Left lung (tissue), 14 donors: ENCODE measurements at places on chromosomes 3 and 15. TPM values are rescaled to one million over a fixed set of nuclear protein-coding genes. Genes with fewer than 3 reads are reported as not detected.

DNA sequence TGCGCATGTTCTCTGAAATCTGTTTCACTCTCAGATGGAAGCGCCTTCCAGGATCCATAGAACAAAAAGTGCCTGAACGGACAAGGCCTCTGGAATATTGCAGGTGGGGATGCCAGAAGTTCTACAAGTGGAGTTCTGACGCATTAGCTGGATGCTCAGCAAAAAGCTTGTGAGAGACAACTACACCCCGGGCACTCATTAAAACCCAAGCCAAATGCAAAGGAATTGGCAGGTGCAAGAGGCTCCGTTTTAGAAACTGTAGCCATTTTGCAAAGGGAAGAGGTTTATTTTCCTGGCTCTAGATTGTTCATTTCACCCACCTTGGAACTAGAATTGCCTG is 35.2 kb upstream of the SLC24A5 start:
- DNase-seq: no peak

The GPR87 gene
- total RNA-seq: 0.85 TPM

DNA sequence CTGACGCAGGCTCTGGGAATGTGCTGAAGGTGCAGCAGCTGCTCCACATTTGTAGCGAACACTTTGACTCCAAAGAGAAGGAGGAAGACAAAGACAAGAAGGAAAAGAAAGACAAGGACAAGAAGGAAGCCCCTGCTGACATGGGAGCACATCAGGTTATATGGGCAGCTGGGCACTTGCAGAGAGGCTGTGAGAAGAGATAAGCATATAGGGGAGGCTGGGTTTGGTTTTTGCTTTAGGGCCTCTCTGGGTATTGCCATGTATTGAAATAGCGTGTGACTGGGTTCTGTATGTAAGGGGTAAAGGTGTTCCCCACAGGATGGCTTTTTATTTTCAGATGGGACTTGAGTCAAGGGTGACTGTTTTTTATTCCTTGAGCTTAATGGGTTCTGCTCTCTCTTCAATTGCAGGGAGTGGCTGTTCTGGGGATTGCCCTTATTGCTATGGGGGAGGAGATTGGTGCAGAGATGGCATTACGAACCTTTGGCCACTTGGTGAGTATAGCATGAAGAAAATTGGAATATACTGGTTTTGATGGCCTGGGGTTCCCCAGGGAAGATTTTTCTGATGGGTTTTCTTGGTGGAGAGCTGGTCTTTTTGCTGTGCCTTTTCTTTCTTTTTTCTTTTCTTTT is 7.4 kb downstream of the PSMD2 start:
- no peak for DNase-seq

DNA sequence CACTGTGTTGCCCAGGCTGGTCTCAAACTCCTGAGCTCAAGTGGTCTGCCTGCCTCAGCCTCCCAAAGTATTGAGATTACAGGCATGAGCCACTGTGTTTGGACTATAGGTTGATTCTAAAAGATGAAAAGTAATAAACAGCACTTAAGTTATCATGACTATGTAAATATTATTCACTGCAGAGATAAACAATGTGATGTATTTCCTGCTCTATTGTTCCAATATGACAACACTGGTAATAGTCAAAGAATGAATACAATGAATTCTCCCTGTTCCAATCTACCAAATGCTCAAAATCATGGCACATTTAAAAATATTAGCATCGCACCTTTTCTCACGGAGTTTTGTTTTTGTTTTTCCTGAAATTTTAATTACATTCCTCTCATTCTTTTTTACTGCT is 36.8 kb upstream of the TBL1XR1 start:
- DNase-seq: no peak

GRCh38 chr15:77556622-77557021 is 76.1 kb downstream of the LINGO1 start:
- DNase-seq: no peak
